ENCODE measurements at places on chromosomes 1 and 21.
A peak's percentile ranks its signal among the peaks of the same experiment; 100 is the strongest.

DNA sequence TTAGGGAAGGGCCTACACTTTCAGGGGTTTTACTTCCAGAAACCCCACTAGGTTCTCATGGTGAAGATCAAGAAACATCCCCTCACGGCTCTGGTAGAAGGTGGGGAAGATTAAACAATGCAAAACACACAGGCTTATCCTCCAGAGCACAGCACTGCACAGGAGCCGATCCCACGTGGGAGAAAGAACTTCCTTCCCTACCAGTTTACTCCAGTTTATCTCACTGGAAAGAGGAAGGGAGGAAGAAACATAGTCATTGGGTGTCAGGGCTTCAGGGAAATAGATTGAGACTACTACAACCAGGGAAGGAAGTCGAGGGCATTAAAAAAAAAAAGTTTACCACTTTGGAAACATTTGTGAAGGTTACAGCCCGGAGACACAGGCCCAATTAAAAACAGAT is 164.4 kb downstream of the NTPCR start:
- DNase-seq = no peak

- peak; percentile 19 for DNase-seq
Measured at GRCh38 chr1:7255303-7256058, 470.2 kb downstream of the CAMTA1 start.

DNA sequence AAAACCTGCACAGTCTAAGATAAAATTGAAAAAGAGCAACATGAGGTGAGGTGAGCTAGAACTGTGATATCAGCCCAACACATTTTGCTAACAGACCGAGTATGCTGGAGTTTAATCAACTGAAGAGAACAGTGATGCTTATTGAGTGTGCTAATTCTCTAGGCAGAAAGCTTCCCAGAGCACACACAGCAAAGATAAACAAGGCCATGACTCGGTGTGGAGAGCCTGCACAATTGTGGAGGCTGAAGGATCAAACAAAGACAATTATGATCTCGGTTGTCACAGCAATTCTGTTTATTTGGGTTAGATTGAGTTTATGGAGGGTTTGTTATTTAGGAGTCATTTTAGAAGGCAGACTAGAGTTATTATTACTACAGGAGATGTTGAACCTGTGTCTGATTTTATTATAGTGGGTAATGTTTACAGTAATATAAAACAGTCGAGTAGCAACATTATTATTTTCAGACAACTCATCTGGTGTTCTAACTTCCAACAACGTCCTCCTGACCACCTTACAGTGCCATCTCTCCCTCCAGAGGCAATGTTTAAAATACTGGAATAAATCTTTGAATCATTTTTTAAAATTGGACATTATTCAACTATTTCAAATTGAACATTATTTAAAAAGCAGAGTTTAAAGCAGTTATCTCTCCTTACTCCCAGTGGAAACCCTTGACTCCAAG is 40.2 kb downstream of the DPT start:
- no peak for DNase-seq

- peak; percentile 50 for DNase-seq
Measured at GRCh38 chr1:206633708-206634121, 1.6 kb upstream of the DYRK3 start.

- no peak for DNase-seq
Measured at GRCh38 chr1:168966217-168966616, 140.3 kb upstream of the ATP1B1 start.

GRCh38 chr1:177355575-177355974 is 184.8 kb downstream of the BRINP2 start:
- DNase-seq = peak; percentile 26

DNA sequence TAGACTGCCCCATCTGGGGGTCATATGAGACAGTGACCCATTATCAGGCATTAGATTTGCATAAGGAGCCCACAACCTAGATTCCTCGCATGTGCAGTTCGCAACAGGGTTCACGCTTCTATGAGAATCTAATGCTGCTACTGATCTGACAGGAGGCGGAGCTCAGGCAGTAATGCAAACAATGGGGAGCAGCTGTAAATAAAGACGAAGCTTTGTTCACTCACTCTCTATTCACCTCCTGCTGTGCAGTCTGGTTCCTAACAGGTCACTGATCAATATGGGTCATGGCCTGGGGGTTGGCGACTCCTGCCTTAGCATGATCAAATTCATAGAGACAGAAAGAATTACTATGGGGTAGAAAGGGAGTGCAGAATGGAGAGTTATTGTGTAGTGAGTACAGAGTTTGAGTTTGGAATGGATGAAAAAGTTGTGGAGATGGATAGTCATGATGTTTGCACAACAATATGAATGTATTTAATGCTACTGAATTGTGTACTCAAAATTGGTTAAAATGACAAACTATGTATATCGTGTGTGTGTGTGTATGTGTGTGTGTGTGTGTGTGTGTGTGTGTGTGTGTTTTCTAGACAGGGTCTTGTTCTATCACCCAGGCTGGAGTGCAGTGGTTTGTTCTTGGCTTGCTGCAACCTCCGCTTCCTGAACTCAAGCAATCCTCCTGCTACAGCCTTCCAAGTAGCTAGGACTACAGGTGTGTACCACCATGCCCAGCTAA is 42.2 kb downstream of the BTF3L4 start:
- no peak for DNase-seq

DNA sequence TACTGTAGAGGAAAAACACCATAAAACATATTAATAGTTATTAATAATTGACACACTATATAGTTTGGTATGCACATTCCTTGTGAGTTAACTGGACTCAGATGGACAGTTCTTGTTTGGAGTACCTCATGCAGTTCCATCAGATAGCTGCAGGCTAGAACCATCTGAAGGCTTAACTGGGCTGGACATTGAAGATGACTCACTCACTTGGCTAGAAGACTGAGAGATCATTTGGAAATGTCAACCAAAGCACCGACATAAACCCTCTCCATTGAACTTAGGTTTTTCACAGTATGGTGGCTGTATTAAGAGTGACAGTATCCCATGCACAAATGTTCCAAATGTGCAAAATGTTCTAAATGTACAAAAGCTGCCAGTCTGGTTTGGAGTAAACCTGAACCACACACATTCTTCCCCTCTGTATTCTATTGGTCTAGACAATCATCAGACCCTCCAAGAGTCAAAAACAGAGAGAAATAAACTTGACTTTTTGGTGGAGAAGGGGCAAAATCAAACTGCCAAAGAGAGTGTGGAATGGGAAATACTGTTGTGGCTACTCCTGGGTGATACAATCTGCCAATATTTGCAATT is 708.4 kb downstream of the KCNT2 start:
- peak; percentile 19 for DNase-seq

GRCh38 chr1:186487163-186487562 is 26.2 kb upstream of the PDC start:
- peak; percentile 76 for DNase-seq

GRCh38 chr1:70979881-70980280 is 67.7 kb downstream of the PTGER3 start:
- DNase-seq = no peak

DNA sequence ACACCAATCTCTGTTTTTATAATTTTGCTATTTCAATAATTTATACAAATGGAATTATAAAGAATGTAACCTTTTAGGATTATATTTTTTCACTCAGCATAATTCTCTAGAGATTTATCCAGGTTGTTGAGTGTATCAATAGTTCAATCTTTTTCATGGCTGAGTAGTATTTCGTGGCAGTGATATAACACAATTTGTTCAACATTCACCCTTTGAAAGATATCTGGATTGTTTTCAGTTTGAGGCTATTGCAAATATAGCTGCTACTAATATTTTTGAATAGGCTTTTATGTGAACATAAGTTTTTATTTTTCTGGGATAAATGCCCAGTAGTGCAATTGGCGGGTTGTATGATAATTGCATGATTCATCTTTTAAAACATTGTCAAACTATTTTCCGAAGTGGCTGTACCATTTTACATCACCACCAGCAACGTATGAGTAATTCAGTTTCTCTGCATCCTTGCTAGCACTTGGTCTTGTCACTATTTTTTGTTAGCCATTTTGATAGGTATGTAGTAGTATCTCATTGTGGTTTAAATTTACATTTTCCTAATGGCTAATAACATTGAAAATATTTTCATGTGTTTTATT is 55.6 kb upstream of the ABCD3 start:
- DNase-seq = peak; percentile 64

DNA sequence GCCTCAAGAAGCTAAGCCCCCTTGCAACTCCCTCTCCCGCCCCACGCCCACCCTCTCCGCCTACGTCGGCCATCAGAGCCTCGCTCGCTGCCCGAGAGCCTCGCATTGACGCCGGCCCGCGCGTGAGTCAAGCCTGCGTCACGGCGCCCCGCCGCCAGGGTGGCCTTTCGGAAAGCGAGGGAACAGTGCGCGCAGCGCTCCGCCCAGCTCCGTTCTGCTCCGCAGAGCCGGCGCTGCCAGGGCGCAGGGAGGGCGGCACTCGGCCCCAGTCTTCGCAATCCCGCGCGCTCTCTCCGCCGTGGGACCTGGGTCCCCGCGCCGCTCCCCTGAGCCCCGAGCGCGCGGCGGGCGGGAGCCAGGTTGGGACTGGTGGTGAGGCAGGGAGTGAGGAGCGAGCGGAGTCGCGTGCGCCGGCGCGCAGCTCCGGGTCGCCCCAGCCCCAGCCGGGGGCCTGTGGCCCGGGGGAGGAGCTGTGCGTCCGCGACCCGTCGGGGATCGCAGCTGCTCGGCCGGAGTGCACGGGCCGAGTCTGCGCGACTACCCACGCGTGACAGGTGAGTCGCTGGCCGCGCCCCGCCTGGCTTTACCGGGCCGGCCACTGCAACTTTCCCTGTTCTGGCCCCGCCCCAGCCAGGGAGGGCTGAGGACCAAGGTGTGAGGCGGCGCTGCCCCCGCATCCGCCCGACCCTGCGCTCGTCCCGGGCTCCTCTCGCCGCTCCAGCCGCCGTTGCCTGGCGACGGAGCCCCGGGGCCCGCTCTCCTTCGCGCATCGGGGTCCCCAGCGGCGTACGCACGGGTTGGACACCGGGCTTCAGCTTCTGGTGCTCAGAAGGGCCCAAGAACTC is at the start of gene SLC6A17:
Gene SLC6A17 (plus strand): TSS at position 165 of the 845 bp plus-strand sequence. CDS start 16,436 bp downstream, outside the sequence.
- peak; percentile 36 for DNase-seq

- no peak for DNase-seq
Measured at GRCh38 chr1:58361134-58361533, 185.4 kb downstream of the OMA1 start.

GRCh38 chr1:110085671-110086070 is 15.2 kb upstream of the ALX3 start:
- DNase-seq = no peak

- no peak for DNase-seq
Measured at GRCh38 chr1:47510282-47510811, 72.5 kb downstream of the FOXD2 start.

GRCh38 chr1:230267338-230268065 is 158.6 kb downstream of the PGBD5 start:
- no peak for DNase-seq

DNA sequence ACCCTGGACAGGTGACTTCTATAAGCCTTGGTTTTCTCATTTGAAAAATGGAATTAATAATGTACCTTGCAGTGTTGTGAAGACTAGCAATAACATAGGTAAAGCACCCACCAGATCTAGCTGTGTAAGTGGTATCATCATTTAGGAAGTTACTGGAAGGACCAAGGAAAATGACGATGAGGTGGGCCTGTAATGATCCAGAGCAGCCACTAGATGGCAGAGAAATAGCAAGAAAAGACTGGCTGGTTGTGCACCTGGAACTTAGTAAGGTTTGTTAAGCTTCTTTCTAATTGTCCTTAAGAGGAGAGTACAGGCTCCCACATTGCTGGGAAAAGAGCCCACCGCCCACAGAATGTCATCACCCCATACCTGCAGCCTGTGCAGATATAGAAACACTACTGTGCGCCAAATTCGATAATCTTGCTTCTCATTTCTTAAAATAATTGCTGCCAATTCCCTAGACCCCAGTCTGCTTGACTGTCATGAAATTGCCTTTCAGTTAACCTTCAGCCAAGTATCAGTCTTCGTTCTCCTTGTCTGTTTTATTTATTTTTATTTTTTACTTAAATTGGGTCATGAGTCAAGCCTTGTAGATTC is 37.2 kb downstream of the WNT4 start:
- DNase-seq = peak; percentile 51

GRCh38 chr1:109722908-109723691 is 11.0 kb downstream of the GSTM5 start:
- peak; percentile 68 for DNase-seq

DNA sequence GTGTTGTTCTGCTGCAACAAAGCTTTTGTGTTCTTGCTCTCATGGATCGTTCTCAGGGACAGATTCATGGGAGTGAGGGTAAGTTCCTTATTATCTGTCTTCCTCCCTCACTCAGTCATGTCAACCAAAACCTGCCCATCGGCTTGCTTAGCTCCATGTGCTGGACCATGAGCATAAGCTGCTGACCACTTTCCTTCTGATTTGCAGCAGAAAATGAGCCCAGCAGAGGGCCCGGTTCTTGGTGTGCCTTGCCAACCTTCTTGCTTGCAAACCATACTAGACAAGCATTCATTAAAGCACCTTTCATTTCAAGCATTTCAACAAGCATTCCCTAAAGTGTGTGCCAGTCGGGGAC is 64.0 kb upstream of the COA6 start:
- no peak for DNase-seq

DNA sequence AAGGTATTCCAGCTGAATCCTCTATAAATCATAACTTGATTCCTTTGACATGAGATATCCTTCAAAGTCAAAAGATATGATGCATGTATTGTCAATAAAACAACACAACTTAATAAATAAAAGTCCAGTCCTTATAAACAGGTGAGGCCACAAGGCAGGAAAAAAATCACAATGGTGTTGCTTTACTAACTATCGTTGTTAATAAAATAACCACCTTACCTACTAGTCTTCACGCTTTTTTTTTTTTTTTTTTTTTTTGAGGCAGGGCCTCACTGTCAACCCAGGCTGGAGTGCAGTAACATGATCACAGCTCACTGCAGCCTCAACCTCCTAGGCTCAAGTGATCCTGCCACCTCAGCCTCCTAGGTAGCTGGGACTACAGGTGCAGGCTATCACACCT is at the start of gene TMEM81:
Gene TMEM81 (minus strand): TSS at position 101 of the 400 bp plus-strand sequence. CDS start 140 bp downstream, outside the sequence.
- DNase-seq = no peak

- no peak for DNase-seq
Measured at GRCh38 chr1:35675773-35676172, 34.4 kb upstream of the PSMB2 start.

DNA sequence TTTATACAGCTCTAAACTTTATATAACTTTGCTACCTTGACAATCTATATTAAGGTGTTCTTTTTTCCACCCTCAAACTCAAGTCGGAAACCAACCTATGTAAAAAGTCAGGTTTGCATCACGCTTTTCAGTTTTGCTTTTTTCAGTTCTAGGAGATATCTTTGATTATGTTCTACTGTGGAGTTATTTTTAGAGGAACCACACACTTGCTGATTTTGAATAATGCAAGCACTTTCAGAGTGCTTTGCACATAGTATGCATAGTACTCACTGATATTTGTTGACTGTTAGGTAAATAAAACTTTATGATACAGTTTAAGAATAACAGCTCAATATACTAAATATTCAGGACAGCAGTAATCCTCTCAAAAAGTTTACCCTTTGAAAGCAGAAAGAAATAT is 564.2 kb upstream of the ZRANB2 start:
- DNase-seq = no peak

- DNase-seq = no peak
Measured at GRCh38 chr1:114369930-114370329, 141.1 kb downstream of the TRIM33 start.

- no peak for DNase-seq
Measured at GRCh38 chr1:165371588-165372225, 15.2 kb upstream of the LMX1A start.

Data from fibroblast of skin of scalp (primary cell).